Fibroblast of villous mesenchyme (primary cell): ENCODE measurements at places on chromosomes 6 and 20. TPM values are rescaled to one million over a fixed set of nuclear protein-coding genes. Genes with fewer than 3 reads are reported as not detected.

Gene GPRC6A
- not detected in 2 replicates for total RNA-seq

Gene GSTA3
- not detected in 2 replicates for total RNA-seq

GRCh38 chr20:45163083-45163803, 11.5 kb upstream of the PI3 start:
- no peak for DNase-seq

- peak; percentile 82 for DNase-seq
Measured at GRCh38 chr6:119207971-119208725, 129.7 kb upstream of the FAM184A start.

- DNase-seq: no peak
Measured at GRCh38 chr6:2410656-2411380, 165.4 kb upstream of the GMDS start.

DNA sequence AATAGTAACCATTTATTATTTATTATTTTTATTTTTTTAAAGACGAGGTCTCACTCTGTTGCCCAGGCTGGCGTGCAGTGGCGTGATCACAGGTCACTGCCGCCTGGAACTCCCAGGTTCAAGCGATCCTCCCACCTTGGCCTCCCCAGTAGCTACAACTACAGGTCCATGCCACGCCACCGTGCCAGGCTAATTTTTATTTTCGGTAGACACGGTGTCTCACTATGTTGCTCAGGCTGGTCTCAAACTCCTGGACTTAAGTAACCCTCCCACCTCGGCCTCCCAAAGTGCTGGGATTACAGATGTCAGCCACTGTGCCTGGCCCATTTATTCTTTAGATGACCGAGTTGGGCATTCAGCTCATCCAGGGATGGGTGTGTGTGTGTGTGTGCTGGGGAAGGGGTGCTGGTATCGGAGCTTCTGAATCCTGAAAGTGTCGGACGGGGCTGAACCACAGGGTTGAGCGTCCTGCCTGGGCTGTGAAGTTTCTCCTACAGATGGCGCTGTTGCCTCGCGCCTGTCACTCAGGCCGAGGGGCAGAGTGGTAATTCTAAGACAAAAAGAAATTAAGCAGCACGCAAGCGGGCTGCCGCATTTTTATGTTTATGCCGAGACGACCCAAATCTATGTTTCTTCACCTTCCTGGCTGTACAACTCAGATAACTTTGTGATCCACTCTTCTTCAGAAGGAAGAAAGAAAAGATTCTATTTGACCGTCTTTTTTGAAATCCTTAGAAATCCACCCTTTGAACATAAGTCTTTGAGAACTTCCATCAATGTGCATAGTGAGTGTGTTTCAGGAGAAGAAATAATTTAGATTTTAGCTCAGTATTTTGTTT, 252.8 kb downstream of the CDH26 start:
- peak; percentile 58 for DNase-seq

DNA sequence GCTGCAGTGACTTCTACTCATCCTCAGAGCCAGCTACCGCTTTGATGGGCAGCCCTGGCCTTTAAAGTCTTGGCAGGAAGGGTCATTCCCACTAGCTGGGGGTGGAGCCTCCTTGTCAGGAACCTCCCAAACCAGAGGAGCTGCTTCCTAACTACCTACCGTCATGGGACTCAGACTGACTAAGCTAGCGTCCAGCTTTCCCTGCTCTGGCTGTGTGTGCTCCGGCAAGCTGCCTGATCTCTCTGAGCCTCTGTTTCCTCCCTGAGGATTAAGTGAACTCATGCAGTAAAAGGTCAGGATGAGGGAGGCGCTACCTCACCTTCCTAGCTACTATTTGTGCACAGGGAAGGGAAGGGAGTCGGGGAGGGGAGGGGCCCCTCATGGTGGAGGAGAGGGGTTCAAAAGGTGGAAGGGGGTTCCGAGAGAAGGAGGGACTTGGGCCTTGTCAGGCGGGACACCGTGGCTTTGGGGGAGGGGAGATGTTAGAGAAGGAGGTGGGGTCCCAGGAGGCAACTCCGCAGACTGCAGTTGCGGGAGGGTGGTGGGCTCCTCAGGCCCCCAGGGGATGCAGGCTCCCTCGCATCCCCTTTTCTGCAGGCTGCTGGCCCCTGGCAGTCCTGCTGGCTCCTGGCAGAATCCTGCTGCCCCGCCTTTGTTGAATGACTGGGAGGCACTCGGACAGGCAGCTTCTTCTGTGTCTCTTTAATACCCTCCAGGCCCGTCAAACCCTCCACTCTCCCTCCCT, 9.8 kb downstream of the DUSP15 start:
- DNase-seq: peak; percentile 32

DNA sequence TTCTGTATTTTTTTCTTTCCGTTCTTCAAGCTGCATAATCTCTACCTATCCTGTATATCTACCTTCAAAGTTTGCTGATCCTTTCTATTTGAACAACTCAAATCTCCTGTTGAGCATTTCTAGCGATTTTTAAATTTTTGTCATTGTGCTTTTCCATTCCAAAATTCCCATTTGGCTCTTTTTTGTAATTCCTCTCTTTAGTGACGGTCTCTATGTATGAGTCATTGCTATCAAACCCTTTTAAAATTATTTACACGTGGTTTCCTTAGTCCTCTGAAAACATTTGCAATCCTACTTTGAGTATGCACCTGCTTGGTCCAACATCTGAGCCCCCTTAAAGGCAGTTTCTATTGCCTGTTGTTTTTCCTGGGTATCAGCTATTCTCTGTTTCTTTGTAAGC, 100.5 kb upstream of the FOXC1 start:
- DNase-seq: no peak
